ENCODE measurements at places on chromosomes 11 and 22.

GRCh38 chr11:95542868-95543551, 246.6 kb downstream of the FAM76B start:
- DNase-seq: no peak

GRCh38 chr11:73838443-73839122, 38.1 kb downstream of the COA4 start:
- no peak for DNase-seq

DNA sequence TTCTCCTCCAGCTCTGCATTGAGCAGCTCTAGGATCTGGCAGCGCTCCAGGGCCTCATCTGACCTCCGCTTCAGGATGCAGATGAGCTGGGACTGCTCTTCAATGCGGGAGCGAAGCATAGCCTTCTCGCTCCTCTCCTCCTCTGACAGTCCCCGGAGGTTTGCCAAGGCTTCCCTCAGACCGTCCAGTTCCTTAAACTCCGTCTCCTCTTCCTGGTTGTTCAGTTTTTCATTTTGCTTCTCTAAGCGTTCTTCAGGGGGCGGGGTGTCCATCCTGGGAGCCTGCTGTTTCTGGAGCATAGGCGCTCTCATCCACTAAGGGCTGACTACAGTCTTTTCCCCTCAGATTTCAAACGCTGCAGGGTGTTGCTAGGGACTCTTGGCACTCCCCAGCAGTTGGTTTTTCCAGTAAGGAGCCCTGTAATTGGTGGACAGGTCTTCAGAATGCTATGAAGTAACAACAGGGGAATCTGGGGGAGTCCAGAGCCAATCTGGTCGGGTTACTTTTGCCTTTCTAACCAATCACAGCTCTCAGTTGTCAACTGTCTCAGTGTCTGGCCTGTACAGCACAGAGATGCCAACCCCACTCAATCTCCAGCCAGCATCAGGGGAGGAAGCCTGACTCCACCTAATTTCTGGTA, at the start of gene CCDC89:
TSS of gene CCDC89 (minus strand) at position 376 of the 640 bp plus-strand sequence. CDS start at position 311, 65 bp downstream.
- no peak for DNase-seq

GRCh38 chr11:47389577-47390421, 11.5 kb upstream of the SPI1 start:
- no peak for DNase-seq
